ENCODE measurements at places on chromosomes 4 and X. TPM values are rescaled to one million over a fixed set of nuclear protein-coding genes. Genes with fewer than 3 reads are reported as not detected.

- no peak for DNase-seq
Measured at GRCh38 chr4:38125816-38126215, 165.6 kb downstream of the PTTG2 start.

GRCh38 chr4:40204507-40205258 lies 7.9 kb downstream of the RHOH start:
- DNase-seq, result no peak

DNA sequence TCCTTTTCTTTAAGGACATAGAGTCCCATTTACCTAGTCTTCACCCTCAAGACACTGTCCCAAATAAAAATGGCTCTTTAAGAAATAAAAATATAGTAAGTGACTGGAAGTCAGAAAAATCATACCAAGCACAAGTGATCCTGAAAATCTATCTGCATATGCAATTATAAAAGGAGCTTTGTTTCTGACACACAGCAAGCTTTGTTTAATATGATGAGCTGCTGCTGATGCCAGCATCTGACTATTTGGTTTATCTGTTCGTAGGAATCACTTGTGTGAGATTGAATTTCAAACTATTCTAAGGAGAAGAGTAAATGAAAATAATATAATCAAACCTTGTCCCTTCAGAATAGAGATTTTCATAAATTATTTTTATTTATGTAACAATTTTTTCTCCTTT lies 332.4 kb downstream of the PCDH7 start:
- no peak for DNase-seq

DNA sequence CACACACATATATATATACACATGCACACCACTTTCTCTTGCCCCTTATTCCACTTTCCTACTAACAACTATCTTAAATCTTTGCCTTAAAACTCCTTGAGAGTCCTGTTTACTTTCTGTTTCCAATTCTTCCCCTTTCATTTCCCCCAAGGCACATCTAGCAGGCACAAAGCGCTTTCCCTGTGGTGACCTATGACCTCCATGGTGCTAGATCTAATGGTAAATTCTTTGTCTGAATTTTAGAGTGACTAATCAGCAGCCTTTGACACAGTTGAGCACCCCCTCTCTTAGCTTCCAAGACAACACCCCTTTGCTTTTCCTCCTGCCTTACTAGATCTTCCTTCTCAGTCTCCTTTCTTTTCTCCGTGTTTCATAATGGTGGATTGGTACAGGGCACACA lies 236.4 kb upstream of the TTC29 start:
- DNase-seq, result no peak

The FAM133A gene
- 0.57 TPM for total RNA-seq

GRCh38 chrX:632366-633042 lies 1.9 kb downstream of the SHOX start:
- no peak for DNase-seq

- DNase-seq, result no peak
Measured at GRCh38 chr4:156019246-156019645, 65.6 kb upstream of the CTSO start.

GRCh38 chrX:40083979-40084359 lies 13.8 kb downstream of the BCOR start:
- DNase-seq, result no peak

The AREG gene
- 1.7 TPM for total RNA-seq

- DNase-seq, result no peak
Measured at GRCh38 chr4:8282134-8282641, 12.6 kb downstream of the HTRA3 start.

DNA sequence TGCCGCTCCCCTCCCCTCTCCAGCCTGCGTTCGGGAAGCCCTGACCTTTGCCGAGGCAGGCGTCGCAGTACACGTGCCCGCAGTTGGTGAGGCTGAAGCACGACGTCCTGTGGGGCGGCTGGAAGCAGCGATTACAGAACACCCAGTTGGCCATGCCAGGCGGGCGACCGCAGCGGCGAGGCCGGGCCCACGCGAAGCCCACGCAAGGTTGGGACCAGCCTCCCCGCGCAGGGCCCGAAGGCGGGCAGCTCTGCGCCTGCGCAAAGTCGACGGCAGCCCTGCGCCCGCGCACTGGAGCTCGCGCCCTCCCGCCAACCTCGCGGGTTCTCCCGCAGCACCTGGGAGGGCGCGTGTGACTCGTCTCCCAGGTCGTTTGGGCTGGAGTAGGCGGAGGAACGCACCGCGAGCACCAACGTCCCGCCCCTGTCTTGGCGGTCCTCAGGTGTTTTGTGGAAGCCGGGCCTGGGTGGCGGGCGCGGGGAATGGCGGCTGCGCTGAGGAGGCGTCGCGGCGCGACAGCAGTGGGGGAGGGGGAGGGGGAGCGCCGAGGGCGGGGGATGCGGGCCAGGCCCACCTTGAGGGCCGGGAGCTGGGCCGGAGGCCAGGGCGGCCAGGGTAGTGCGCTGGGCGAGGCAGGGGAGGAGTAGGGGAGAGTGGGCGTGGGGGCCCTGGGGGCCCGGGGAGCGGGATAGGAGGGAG lies at the start of gene RNF212:
TSS of gene RNF212 (minus strand) at position 254 of the 699 bp plus-strand sequence. CDS start at position 154, 100 bp downstream.
- no peak for DNase-seq

DNA sequence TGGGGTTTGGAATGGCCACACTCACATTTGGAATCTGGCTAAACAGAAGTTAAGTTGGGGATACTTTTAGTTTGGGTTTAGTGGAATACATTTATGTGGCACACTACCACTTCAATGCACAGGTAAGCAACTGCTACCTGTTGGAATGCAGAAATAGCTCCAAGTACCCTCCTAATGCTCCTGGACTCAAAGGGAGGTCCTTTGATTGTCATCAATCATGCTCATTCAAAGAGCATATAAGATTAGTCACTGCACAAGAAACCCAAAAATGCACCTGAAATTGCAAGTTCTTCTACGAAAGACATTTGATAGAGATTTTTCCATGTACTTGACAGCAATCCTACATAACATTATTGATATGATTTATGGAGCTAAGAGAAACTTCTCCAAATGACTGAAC lies 247.7 kb downstream of the ANKRD50 start:
- DNase-seq, result no peak

The SPANXA1 gene
- total RNA-seq, result not detected

DNA sequence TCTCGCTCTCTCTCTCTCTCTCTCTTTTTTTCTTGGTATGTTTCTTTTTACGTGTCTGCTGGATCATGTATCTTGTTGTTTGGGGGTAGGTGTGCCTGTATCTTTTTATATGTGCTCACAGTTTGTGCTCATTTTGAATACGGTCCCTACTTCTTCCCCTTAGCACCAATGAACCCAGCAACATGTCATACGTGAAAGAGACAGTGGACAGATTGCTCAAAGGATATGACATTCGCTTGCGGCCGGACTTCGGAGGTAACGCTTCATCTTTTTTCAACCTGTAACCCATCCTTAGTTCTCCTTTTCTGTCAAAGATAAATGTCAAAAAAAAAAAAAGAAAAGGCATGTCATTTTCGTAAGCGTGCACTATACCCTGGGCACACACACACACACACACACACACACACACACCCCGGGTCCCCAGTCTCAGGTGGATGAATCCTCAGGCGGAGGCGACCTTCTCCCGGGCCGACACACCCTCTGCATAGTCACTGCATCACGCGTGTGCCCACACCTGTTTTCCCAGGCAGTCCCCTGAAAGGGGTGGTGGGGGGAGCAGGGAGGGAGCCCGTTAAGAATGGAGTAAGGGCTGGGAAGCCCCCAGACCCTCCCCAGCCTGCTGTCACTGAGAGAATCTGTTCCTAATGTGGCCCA lies 511 bp downstream of the GABRB1 start:
- DNase-seq, result no peak

The NAP1L5 gene
- 4.9 TPM for total RNA-seq

The TLR7 gene
- 0.04 TPM for total RNA-seq

GRCh38 chr4:137015426-137016409 lies 516.6 kb downstream of the PCDH18 start:
- DNase-seq, result no peak

DNA sequence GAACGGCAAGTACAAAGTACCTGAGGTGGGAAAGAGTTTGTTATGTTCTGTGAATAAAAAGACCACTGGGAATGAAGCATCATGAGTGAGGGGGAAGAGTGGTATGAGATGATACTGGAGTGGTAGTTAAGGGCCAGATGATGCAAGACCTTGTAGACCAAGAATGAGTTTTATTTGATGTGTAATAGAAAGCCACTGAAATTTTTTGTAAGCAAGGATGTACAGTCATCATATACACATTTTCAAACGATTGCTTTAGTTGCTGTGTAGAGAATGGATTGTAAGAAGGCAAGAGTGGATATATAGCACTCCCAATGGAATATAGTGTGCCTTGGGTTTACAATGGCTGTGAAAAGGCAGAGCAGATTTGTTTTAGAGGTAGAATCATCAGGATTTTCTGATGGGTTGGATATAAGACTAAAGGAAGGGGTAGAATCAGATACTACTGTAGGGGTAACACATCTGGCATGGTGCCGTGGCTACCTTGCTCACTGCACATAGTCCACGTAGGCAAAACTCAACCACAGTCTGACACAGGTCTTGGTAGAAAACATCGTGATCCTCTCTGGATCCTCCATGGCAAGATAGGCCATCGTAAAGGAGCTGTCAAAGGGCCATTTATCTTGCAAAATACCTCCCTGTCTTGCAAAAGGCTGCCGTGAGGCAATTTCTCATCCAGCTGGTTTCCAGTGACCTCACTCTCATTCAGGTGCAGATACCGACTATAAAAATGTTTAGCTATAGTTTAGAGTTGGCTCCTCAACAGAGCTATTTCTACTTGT lies 14.9 kb downstream of the TIFA start:
- DNase-seq, result no peak

The GLOD5 gene
- not detected for total RNA-seq

DNA sequence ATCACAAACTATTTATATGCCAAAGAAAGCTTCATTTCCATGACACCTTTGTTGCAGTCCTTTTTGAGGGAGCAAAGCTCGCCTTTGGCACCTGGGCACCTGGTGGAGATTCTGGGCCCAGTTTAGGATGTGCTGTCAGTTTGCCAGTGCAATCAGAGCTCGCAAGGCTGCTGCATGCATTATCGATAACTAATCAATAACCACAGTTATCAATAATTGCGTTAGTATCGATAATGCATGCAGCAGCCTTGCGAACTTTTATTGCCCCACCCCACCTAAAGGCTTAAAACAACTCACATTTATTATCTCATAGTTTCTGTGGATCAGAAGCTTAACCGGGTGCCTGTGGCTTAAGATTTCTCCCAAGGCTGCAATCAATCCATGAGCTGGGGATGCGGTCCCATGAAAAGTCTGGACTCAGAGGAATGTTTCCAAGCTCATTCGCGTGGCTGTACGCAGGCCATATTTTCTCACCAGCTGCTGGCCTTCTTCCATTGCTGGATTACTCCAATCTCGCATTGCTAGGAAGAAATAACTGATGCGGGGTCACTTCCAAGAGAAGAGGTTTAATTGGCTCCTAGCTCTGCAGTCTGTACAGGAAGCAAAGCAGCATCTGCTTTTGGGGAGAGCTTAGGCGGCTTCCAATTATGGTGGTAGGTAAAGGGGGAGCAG lies 6.2 kb upstream of the AFAP1 start:
- no peak for DNase-seq

The CSAG3 gene
- total RNA-seq, result not detected

- DNase-seq, result no peak
Measured at GRCh38 chrX:44906041-44906440, 33.1 kb downstream of the KDM6A start.

DNA sequence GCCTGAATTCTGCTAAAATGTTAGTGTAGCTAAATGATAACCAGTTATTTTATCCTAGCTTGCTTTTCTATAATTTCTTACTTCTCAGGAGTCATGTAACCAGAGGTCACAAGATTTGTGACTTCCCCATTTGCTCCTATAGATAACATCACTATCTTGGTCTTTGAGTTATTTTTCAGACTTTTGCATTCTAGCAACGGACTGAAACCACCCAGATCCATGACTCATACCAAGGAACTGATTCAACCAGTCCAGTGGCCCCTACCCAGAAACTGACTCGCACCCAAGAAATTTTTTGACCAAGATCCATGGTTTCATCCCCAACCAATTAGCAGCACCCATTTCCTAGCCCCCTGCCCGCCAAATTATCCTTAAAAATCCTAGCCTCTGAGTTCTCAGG lies 50.0 kb downstream of the IQCM start:
- DNase-seq, result no peak

The MOSPD2 gene
- 12.1 TPM for total RNA-seq

GRCh38 chr4:83297548-83298260 lies 13.1 kb upstream of the COQ2 start:
- DNase-seq, result no peak

GRCh38 chr4:58261526-58261925 lies 1151.3 kb upstream of the IGFBP7 start:
- no peak for DNase-seq

DNA sequence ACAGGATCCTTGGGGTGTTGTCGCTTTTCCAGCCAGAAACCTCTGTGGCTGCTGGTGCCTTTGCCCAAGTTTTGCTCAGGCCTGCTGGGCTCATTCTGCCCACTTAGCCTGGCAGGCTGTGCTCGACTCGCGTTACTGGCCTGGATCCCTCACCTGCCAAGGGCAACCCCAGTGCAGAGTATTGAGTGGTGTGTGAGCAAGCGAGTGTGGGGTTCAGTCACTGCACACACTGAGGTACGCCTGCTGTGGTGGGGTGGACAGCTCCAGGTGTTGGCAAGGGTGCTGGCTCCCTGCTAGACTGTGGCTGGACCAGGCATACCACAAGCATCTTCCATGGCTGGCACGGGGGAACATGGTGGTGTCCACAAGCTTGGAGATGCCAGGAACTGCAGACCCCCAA lies 22.6 kb downstream of the SPCS3 start:
- no peak for DNase-seq

DNA sequence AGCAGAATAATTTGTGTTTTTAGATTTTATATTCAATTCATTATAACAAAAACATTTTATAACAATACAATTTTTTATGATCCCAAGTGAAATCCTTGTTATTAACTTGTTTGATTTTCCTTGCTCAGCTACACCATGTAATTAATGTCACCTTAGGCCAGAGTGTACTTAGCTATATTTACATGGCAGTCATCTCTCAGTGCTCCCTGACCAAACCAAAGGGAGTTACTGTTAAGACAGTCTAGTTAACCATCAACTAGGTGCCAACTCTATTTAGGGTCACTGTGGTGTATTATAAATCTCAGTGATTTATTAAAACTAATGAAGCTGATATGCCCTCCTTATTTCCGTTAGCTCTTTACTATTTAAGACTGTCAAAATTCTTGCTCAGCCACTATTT lies 44.4 kb downstream of the CCDC158 start:
- no peak for DNase-seq

GRCh38 chr4:115113506-115114106 lies at the start of gene NDST4:
TSS of gene NDST4 (minus strand) at chr4:115113620. CDS start at chr4:115077036, 36,584 bp downstream.
- DNase-seq, result no peak

DNA sequence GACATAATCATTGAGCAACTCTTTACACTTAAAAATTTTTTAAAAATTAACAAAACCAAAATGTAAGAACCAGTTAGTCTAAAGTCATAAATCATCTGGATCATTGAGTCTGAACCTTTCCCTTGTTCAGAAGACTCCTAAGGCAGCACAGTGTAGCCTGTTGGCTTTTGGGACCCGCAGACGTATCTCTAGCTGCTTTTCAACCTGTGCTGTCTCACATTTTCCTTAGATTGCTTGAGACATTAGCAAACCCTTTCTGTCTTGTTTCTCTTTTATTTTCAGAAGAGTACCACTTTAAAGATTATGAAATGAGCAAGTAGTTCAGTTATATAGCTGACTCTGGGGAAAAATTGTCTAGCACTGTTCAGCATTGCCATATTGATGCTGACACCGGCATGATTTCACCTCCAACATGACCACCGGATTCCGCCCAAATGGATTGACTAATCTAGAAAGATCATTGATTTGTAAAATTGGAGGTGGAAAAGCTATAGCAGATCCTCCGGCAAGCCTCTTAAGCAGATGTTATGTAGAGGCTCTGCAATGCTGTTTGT lies 8.9 kb downstream of the TCEANC start:
- no peak for DNase-seq

The ADH6 gene
- not detected for total RNA-seq

The MAGEB10 gene
- total RNA-seq, result not detected

Data from mesothelial cell of epicardium (in vitro differentiated cells).